ENCODE measurements at places on chromosomes 1 and 21.

GRCh38 chr1:201648907-201649721 lies 110.2 kb downstream of the NAV1 start:
- DNase-seq: no peak

- no peak for DNase-seq
Observed at GRCh38 chr1:180211156-180211859, 18.8 kb upstream of the LHX4 start.

DNA sequence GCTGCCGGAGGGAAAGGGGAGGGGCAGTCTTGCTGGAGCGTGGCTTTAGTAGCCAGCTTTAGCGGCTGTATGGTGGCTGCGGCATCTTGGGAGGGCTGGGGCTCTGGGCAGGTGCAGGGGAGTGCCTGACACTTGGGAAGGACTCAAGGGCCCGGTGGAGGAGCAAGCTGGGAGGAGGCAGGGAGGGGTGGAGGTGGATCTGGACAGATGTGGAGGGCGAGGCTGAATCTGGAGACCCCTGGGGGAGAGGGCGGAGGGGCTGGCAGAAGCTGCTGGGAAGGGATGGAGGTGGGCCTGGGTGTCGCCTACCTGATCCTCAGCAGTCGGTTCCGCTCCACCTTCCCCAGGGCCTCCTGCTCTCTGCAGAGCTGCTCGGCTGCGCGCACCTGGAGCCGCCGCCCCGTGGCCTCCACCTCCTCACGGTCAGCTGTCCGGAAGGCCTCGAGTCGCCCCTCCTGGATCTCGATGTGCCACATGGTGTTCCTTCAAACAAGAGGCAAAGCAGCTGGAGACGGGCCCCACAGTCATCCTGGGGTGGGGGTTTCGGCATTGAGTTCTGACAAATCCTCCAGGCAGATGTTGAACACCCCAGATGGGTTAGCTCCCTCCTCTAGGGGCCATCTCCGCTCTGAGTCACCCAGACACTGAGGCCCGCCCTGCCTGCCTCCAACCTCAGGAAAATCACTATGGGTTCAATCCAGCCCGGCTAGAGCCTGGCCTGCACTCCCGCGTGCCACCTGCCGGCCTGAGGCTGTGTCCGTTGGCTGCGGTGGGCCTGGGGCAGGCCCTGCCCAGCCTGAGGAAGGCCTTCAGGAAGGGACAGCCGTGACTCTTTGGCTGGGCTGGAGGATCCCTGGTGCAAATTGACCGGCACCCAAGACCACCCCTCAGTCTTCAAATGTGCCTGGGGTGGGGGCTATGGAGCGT lies 29.6 kb downstream of the CFAP74 start:
- no peak for DNase-seq

DNA sequence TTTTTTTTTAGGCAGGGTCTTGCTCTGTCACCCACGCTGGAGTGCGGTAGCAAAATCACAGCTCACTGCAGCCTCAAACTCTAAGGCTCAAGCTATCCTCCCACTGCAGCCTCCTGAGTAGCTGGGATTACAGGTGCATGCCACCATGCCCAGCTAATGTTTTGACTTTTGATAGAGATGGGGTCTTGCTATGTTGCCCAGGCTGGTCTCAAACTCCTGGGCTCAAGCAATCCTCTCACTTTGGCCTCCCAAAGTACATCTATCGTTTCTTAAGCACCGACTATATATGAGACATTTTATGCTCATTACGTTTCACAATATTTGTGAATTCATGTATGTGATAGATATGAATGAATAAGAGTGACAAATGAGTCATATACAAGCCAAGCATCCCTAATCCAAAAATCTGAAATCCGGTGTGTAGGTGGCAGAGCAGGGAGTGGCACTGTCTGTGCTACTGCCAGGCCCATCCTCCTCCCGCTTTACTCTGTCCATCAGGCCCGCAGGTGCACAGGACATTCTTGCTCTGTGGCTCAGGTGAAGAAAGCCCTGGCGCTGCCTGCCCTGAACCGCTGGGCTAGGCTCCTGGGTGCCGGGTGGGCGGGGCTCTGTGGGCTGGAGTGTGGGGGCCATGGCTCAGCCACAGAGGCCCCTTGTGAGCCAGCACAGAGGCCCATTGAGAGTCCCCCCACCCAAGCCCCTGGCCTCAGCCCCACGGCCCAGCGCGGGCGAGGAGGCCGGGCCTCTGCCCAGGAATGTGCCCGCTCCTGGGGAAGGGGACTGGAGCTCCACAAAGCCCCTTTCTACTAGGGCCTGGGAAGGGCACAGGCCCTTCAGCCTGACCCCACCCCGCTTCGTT lies 45.3 kb downstream of the HSPG2 start:
- DNase-seq: no peak

DNA sequence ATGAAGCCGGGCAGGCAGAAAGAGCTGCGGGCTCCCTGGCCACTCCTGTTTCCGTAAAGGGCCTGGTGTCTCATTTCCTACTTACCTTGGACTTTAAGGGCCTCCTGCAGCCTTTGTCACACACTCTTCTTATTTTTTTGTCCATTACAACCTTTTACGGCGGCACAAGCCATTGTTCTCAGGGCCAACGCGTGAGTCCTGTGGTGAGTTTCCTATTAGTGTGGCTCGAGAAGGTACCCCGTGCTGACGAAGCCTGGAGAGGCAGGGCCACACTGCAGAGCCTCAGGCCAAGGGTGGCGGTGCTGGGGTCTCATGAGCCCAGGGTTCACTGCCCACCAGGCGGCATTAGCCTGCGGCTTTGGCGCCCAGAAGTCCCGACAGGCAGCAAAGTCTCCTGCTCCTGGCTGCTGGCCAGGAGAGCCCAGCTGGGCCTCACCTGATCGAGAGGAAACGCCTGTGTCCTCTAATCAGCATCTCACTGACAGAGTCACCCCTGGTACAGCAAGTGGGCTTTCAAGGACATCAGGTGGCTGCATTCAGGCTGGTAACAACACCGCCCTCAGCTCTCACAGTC lies 62.0 kb downstream of the SIK1 start:
- no peak for DNase-seq

DNA sequence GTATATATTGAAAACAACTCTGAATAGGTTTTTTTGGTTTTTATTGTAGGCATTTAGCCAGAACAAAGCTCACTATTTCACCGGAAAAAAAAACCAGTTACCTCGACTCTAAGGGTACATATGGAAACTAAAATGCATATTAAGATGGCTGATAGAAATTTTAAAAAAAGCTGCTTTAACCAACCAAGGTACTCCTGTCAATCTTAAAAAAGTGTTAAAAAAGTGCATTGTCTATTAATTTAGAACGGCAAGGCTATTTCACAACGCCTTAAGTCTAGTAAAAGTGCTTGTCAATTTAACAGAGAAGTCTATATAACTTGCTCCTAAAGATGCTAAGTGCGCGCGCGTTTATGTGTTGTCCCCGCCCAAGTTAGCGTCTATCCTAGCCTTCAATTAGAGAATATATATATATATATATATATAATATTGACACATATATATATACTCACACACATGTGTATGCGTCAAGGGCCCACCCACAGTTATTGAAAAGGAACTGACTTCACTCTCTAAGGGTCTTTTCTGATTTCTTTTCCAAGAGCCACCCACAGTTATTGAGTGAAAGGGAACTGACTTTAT lies 934 bp downstream of the ASPM start:
- DNase-seq: no peak

All from activated T-cell treated with anti-CD3 and anti-CD28 coated beads for 24 hours (primary cell).